Stimulated activated CD8-positive, alpha-beta memory T cell treated with anti-CD3 and anti-CD28 coated beads, Interleukin-12 subunit alpha, Interleukin-12 subunit beta, amount 100 ng/mL, for 1 hour (primary cell): ENCODE measurements at places on chromosomes 3 and 15.

DNA sequence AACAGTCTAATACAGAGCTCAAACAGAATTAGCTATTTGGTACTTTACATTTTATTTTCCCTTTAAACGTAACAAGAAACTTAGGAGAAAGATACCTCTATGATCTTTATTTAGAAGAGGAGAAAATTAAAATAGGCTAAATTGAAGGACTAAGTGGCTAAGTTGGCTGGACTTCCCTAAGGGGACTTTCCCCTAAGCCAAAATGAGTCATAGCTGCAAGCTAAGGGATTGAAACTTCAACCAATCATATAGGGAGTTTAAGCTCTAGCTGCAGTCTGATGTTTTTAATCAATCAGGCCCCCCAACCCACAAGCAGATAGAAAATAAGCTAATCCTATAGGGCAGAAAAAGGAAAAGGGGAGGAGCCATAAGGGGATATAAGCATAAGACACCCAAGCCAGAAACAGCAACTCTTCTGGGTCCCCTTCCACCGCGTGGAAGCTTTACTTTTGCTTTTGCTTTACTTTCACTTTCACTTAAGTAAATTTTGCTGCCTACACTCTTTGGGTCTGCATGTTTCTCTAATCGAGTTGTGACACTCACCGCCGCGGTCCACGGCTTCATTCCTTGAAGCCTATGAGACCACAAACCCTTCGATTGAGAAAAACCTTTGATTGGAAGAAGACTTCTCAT lies 1108.5 kb upstream of the EPHA6 start:
- DNase-seq, result no peak

DNA sequence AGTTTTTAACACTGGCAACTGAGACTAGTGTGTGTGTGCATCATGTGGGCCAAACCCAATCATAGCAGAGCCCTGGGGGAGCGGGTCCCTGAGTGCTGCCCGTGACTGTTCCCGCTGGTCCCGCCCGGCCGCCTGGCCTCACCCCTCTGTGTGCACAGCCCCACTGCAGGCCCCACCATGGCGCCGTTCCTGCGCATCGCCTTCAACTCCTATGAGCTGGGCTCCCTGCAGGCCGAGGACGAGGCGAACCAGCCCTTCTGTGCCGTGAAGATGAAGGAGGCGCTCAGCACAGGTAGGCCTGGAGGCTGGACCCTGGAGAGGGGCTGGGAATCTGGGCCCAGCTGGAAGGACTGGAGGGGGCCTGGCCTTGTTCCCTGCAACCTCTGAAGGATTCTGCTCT lies 17.2 kb downstream of the PRKCD start:
- no peak for DNase-seq

DNA sequence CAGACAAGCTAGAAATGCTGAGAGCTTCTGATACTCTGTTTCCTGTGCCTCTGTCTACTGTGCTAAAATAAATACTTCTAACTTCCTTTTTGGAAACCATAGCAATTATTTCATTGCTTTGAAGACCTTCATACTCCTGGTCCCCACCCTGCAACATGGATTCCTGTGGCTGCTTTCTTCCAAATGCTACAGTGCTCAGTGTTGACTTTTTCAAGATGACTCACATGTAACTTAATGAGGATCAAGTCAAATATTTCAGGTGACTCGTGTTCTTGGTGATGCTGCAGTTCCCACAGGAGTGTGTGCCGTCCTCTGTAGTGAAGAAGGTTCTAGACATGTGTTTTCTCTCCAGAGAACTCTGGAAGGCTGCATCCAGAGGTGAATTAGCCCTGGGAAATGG lies 288.6 kb downstream of the CLSTN2 start:
- DNase-seq, result no peak

GRCh38 chr3:169363318-169364265 lies 299.9 kb downstream of the MECOM start:
- no peak for DNase-seq

- no peak for DNase-seq
Observed at GRCh38 chr15:28915041-28915810, 29.5 kb downstream of the APBA2 start.

- DNase-seq, result no peak
Observed at GRCh38 chr3:149658744-149659497, 1.1 kb upstream of the WWTR1 start.
